Posterior vena cava (tissue), 2 donors: ENCODE measurements at places on chromosomes 1 and 21. TPM values are rescaled to one million over a fixed set of nuclear protein-coding genes. Genes with fewer than 3 reads are reported as not detected.

DNA sequence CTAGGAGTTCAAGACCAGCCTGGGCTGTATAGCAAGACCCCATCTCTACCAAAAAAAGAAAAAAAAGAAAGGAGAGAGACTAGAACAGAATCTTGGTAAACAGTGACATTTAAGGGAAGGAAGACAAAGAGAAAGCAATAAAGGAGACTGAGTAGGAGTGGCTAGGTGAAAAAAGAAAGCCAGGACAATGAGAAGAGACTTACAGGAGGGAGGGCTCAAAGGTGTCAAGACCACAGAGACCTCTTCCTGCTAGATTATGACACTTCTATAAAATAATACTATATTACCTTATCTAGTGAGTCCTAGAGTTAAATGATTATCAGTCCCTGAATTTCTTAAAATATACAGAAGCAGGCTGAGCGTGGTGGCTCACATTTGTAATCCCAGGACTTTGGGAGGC is 10.1 kb upstream of the EPRS1 start:
- no peak for DNase-seq

- peak; percentile 92 for DNase-seq
These were observed 141.1 kb downstream of the TOMM20 start for GRCh38 chr1:234987415-234988154.

DNA sequence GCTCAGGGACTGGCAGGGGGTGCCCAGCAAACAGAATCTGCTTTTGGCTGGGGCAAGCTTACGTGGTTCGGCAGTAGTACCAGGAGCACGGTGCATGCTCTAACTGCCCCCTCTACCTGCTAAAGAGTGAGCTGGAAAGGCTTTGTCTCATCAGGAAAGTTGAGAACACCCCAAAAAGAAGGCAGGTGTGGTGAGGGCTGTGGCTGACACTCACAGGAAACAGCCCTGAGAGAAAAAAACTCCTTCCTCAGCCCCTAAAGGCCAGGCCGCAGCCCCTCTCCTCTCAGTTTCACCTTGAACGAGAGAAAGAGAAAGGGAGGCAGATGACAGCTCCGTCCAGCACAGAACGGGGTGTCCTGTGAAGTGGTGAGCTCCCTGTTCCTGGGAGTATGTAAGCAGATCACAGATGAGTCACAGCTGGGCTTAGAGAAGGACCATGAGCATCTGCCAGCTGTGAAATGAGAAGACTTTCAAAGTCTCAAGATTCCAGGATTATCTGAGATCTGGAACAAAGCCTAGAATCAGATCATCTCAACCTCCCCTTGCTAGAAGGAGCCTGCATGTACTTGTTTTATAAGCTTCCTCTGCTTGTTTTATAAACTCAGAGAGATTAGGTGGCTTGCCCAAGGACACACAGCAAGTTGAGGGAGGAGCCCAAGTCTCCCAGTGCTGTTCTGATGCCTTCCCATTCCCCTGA is 13.4 kb downstream of the LAPTM5 start:
- no peak for DNase-seq

GRCh38 chr1:3857791-3858129 is 484 bp downstream of the DFFB start:
- no peak for DNase-seq

DNA sequence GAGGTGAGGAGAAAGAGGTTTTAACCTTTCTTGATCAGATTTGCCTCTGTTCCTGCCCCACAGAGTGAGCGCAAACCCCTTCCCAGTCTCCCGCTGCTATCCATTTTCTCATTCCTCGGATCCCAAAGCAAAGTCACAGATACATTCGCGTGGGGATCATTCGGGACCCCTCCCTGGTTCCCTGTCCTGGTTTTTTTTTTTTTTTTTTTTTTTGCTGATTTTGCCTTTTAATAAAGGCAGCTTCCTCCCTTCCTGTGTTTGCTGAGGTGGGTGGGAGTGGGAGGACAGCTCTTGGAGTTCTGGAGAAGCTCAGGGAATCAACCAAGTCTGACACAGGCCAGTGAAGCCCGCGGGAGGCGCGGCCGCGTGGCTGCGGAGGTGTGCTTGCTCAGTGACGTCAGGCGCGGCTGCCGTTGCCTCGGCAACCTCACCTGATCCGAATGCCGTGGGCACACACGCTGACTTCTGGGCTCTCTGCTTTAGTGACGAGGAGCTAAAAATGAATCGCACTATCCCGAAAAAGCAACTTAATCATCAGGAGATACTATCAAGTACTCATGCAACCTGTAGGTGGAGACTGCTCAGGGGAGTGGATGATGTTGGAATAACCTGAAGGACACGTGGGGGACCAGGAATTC is 106.4 kb downstream of the TBX19 start:
- DNase-seq = no peak

DNA sequence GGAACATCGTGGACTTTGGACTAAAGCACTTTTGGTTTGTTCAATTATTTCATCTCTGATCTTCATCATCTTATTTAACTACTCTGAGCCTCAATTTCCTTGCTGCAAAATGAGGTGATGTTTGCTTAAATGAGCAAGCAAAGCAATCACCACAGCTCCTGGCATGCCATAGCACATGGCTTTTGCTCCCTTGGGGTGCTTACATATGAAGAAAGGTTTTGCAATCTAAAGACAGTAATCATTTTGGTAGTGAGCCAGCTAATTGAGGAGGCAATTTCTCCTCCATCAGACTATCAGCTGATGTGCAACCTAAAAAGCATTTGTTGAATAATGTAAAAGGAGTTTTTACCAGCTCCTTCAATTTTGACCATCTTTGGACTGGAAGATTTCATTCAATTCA is 68.8 kb upstream of the KCNJ15 start:
- no peak for DNase-seq

- DNase-seq = no peak
These were observed 322.7 kb downstream of the PTBP2 start for GRCh38 chr1:97044159-97044760.

GRCh38 chr1:221371705-221372104 is 370.2 kb downstream of the DUSP10 start:
- DNase-seq = no peak

DNA sequence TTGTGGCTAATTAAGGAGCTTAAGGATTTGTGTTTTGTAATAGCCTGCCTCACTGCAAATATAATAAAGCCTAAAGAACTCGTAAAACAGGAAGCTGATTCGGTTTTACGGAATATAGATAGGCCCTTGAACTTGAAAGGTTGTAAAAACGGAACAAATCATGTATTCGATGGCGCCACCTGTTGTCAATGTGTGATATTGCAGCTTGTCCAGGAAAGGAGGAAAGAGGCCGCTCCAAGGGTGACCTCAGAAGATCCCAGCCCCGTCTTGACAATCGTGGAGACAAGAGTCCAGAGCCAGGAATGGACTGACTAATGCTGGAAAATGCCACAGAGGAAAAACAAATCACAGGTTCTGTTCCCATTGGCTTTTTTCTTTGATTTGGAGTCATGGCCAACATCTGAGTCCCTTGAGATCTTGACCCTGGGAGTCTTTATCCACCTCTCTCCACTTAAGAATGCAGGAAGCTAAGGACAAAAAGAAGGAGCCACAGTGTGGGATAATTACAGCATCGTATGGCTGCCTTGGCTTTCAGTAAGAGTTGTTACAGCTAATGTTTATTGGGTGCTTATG is 7.0 kb upstream of the IGSF21 start:
- DNase-seq = peak; percentile 89

- no peak for DNase-seq
These were observed 106.7 kb downstream of the RNF220 start for GRCh38 chr1:44511769-44512168.

DNA sequence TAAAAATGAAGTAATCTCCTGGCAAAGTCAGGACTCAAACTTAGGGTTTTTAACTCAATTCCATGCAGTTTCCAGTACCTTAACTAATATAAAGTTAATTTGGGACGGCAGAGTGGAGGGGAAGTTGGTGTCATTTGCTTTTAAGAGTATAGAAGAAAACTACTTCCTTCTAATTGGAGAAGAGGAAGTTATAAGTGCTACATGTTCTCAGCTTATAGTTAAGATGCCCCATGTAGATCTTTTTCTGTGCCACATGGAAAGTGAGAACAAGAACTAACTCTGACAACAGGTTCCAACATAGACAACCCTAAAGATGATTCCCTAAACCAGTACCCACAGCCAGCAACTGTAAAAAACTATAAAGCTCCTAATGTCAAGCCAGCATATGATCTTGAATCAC is 11.5 kb downstream of the RRAGC start:
- DNase-seq = no peak

DNA sequence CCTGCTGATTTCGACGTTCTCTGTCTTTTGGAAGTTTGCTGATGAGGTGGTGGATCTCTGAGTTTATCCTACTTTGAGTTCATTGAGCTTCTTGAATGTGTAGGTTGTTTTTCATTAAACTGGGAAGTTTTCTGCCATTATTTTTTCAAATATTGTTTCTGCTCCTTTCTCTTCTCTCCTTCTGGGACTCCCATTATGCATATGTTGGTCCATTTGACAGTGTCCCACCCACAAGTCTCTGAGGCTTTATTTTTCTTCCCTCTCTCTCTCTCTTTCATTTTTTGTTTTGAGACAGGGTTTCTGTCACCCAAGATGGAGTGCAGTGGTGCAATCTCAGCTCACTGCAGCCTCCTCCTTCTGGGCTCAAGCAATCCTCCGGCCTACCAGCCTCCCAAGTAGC is 11.7 kb downstream of the TNFRSF18 start:
- no peak for DNase-seq

DNA sequence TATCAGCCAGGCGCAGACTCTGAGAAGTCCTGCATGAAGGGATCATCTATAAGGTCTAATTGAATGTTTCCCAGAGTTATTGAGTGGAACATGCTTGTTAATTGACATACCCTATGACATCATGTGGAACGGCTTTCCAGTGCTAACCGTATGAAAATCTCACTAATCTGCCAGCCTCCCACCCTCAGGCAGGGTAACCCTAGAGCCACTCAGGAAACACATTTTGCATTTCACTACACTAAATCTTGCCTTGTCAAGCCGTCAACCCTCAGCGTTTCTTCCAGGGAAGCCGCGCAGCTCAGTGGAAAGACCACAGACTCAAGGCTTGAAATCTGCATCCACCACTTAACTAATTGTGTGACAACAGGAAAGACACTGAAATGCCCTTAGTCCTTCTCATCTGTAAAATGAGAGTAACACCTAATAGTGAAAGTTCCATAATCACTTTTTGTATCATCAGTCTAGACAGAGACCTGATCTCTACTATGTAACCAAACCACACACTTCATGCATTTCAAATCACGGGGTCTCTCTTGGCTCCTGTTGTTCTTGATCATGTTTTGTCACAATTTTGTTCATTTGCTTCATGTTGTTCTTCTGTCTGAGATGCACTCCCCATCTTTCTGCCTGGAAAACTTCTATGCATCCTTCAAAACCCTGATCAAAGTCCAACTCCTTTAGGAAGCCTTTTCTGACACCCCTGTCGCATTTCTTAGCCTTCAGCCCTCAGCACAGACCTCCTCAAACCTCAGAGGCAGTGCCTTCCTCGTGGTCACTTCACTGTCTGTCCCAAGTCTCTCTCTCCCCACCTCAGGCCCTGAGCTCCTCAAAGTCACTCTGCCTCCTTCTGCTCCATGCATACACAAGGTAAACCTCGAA is 246.5 kb downstream of the TOMM20 start:
- no peak for DNase-seq

The KCTD3 gene
- 43.8 TPM for total RNA-seq

The RORC gene
- total RNA-seq = not detected

The PTAFR gene
- total RNA-seq = 5.9 TPM

The LCE3D gene
- not detected for total RNA-seq

The NPR1 gene
- 119 TPM for total RNA-seq
